Retinal pigment epithelial cell (primary cell): ENCODE measurements at places on chromosomes 7 and 10.

DNA sequence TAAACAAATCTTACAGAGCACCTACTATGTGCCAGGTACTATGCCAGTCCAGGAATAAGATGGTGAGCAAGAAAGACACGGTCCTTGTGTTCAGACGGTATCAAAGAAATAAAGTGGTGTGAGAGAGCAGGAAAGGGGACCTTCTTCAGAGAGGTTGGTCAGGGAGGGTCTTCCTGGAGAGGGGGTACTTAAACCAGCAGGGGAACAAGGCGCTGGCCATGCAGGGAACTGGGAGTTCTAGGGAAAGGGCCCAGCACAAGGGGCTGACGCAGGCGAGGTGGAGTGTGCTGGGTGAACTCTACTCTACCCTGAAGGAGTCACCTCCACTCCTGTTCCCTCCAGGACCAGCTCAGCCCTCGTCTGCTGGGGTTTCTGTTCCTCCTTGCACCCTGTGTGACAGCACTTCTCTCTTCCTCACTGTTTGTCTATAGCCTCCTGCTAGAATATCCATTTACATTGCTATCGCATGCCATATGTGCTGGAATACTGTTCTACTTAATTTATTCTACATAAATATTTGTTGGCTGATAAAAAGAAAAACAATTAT, 73.5 kb downstream of the AOAH start:
- DNase-seq: no peak

DNA sequence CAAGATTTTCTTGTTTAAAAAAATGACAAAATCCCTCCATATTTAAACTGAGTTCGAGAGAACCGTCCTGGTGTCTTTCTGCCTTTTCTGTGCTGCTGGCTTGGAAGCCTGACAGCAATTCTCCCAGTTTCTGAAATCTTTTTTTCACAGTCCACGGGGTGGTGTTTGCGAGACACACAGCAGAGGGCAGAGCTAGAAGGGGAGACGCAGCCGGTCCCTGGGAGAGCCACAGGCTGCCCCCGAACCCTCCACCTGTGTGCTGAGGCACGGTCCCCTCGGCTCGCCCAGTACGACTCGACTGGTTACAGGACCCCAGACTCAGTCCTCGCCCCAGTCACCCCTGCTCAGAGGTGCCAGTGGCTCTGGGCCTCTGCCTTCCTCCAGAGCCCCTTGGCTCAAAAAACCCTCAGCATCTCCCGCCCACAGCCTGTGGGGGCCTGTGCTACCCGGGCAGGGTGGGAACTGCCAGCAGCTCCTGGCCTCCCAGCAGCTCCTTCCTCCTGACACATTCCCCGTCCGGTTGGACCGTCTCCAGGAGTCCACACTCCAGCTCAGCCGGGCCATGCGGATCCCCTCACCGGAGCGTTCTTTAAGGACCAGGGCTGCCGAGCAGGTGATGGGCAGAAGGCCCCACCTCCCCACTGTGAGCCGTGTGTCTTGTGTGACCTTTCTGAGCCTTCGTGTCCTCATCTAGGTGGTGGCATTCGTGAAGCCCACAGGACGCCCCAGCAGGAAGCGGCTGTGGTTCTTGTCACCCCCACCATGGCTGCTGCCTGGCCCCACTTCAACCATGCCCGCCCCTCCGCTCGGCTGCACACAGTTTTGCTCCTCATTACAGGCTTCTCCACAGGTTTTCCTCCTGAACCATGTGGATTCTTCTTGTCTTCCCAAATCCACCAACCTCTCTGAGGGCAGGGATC, 52.3 kb upstream of the EN2 start:
- DNase-seq: no peak

DNA sequence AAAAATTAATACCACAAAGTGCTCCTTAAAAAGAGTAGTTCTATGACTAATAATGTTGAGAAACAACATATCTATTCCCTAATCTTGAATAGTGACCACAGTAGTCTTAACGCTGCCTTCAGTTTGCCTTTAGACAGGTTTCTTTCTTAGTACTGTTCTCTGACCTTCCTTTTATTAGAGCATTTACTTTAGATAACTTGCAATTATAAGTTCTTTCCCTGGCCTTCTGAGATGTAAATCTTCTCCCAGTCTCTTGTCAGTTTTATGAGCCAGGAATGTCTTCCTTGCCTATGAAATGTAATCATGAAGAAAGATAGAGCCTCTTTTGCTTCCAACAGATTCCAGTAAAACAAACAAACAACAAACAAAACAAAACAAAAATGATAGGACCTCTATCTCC, 1119.8 kb upstream of the LRRTM3 start:
- no peak for DNase-seq

DNA sequence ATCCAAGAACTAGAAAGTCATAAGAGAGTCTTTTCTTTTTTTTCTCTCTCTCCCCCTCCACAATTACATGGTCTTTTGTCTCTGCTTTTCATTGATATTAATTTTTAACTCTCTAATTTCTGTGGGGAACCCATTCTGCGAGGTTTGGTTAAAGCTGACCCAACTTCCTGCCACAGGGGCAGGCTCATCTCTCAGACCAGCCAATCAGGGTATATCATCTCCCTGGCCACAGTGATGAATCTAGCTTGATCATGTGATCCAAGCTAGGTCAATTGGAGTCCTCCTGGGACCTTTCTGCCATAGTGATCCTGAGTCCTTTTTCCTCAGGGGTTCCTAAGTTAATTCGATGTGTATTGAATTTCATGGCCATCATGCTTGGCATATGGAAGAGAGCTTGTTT, 38.0 kb upstream of the TRUB1 start:
- DNase-seq: no peak

DNA sequence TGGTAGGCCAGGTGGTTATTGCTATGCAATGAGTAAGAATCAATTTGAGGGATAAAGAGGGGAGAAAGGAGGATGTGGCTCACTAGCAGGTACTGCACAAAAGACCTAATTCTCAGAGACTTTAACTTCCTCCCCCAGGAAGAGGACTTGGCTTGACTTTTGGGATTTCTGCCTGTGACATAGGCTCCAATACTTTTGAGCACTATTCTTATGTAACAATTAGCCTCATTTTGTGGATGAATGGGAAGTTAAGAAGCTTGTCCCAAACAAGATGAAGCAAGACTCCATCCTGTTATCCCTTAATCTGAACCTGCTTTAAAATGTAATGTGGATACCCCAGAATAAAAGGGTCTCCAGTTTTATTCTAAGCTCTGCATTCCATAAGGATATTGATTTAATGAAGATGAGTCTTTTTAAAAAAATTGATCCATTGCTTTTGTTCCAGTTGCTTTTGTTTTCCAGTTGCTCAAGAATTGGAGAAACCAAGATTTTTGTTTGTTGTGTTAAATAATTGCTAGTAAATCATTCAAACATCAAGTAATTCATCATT, 218.5 kb downstream of the SNX13 start:
- no peak for DNase-seq
